Activated CD4-positive, alpha-beta T cell treated with anti-CD3 and anti-CD28 coated beads for 4 hours (primary cell): ENCODE measurements at places on chromosomes 5 and 9.

DNA sequence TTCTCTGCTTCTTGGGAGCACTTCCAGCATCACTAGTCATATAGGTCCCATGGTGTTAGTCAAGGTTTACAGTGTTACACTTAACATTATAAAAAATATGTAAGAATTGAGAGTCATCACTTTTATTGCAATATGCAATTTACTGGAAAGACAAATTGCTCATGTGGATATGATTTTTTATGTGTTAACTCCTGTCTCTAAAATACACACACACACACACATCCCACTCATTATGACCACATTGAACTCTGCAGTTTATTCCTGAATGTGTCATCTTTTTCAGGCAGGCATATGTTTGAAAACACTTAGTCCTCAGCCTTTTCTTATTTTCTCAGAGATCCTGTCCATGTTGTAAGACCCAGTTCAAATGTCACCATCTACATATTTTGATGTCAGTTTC, 148.5 kb upstream of the MRPS30 start:
- no peak for DNase-seq

DNA sequence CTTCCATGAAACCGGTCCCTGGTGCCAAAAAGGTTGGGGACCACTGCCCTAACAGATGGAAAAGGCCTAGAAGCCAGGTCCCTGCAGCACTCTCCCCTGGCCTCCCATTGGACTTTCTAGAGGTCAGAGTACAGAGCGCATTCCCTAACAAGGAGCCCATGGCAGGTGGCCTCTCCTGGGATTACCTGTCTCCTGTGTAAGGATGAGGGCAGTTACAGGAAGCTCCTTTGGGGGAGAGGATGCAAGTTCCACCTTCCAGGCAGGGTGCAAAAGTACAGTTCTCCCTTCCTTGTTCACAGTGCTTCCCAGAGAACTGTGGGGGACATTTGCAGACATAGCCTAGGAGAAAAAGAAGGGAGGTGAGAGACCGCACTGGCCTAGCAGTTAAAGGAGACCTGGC, 62.4 kb downstream of the SLC36A1 start:
- DNase-seq: no peak

- no peak for DNase-seq
Measured at GRCh38 chr5:6781716-6782115, 68.5 kb downstream of the TENT4A start.

- DNase-seq: no peak
Measured at GRCh38 chr5:79809743-79810142, 120.1 kb downstream of the CMYA5 start.

DNA sequence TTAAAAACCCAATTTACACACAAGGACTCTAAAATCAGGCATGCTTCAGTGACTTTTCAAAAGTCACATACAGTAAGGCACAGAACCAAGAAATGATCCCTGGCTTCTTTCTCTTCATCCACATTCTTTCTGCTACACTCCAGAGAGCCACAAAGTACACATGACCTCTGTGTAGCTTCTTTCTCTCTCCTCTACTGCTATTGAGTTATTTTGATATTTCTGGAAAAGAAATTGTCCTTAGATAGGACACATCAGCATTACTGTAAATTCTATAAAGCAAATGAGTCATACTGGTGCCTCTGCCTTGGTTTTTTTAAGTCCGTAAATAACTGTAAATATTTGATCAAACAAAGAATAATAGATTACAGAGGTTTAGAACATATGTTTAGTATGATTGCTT, 96.3 kb downstream of the KIAA0825 start:
- DNase-seq: no peak

GRCh38 chr9:95788521-95788991, 86.9 kb upstream of the ERCC6L2 start:
- no peak for DNase-seq

DNA sequence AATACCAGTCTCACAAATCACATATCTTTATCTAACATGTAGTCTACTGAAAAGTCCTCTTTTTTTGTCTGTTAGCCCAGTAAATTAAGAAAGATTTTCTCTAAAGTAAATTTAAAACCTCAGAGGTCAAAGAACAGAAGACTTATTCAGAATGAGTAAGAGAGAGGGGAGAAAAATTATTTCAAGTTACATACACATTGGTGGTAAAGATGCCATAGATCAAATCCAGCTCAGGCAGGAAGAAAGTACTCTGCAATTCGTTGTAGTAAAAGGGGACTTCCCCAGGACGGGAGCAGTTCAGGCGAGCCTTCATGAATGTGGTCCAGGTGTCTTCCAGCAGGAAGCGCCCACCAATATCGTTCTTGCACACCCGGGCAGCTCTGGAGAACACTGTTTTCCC, 344.1 kb downstream of the SEMA5A start:
- DNase-seq: no peak

DNA sequence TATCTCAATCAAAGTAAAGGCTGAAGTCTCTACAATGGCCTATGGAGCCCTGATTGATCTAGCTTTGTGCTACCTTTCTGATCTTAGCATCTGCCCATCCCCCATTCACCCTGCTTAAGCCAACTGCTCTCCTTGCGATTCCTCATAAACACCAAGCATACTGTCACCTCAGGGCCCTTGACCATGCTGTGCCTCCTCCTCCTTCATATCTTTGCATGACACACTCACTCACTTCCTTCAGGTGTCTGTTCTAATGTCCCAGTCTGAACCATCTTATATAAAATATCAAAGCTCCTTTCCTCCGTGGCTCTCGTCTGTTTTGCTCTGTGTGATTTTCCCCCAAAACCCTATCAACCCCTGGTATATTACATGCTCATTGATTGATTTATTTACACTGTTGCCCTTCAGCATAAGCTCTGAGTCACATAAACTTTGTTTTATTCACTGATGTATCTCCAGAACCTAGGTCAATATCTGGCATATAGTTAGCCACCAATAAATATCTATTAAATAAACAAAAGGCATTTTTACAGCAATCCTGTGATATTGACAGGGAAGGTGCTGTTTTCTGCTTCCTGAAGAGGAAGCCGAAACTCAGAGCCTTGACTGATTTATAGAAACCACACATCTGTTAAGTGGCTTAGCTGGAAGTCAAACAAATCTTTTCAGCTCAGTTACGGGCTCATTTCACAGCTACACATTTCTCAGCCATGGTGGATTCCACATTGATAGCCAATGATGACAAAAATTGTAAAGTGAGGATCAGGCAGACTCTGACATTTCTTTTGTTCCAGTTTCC, 103.6 kb downstream of the BOD1 start:
- DNase-seq: no peak

DNA sequence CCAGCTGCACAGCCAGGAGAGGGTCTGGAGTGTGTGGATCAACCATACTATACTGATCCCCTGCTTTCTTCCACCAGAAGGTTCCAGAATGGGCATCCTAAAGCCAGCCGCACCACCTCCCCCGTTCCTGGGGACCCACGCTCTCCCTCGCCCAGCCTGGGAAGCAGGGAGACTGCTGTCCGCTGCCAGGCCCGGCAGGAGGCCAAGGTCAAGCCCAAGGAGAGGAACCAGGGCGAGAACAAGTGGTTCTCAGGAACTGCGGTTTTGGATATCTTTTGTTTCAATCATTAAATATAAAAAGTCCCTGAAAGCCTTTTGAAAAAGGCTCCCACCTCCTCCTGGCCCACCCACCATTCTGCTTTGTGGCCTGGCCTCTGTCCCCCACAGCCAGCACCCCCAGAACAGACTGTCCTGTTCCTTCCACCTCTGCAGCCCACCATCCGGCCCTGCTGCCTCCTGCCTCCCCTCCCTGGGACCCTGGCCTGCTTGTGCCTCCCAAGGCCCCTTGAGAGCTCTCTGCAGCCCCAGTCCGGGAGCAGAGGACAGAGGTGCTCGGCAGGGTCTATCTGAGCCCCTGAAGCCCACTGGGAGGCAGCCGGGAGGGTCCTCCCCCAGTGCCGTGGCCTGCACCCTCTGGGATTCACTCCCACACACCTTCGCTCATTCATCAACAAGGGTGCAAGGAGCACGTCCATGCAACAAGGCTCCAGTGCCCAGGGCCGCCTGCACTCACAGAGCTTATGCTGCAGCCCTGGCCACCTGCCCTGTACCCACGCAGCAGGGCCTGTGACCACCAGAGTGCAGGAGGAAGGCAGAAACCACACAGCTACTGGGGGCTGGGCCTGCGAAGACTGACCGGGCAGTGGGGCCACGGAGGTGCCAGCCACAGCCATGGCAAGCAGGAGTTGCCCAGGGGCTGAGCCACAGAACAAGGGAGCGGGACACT, 614 bp upstream of the LCN6 start:
- DNase-seq: no peak

DNA sequence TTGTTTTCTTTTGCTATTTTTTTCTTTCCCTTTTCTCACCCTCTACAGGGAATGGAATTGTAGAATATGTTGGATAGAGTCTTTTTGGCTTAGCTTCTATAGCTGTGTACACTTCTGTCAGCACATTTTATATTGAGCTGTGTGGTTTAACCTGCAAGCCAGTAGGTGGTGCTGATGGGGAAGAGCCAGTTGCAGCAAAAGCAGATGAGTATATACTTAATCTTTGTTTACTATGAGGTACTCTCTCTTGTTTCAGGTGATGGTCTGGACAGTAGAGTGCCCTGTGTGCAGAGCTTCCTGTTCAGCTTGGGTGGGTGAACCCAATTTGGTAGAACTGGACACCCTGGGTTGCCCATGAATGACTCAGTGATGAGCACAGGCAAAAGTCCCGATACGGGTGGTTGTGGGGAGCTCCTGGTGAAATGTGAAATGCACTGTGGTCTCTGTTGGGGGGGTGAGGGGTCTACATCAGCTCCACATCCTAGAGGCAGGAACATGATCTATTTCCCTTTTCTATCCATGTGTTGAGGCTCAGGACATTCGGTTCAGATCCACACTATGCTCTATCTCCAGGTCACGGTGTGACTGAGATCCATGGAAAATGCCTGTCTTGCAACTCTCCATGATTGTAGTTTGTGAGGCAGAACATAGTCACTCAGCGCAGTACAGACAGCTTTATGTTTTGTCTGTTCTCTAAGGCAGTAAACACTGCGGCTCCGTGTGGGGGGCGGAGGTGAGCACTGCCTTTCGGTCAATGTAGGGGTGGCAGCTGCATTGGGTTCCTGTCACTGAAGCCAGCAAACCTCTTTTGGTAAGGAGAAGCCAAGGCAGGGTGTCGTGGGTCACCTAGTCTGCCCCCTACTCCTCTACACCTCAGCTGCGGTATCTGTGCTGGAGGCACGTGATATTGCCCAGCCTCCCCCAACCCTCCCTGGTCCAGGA, 353.2 kb downstream of the PRR16 start:
- DNase-seq: no peak

- DNase-seq: no peak
Measured at GRCh38 chr5:176671890-176672747, 24.8 kb downstream of the TSPAN17 start.

DNA sequence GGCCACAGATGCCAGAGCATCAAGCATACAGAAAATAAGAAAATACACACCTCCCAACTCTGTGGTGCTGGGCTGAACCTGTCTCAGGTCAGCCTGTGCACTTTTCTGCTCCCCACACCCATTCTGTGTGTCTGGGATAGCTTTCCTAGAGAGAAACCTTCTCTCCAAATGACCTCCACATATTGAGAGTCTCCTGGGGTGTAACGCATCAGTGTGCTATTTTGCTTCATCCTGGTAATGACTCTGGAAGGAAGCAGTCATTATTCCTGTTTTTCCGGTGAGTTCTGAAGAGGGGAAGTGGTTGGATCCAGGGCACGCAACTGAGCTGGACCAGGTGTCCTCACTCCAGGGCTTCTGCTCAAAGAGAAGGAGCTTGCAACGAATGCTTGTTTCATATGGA, 73.2 kb upstream of the SH3PXD2B start:
- DNase-seq: no peak

- no peak for DNase-seq
Measured at GRCh38 chr9:2241461-2241835, 226.3 kb downstream of the SMARCA2 start.

DNA sequence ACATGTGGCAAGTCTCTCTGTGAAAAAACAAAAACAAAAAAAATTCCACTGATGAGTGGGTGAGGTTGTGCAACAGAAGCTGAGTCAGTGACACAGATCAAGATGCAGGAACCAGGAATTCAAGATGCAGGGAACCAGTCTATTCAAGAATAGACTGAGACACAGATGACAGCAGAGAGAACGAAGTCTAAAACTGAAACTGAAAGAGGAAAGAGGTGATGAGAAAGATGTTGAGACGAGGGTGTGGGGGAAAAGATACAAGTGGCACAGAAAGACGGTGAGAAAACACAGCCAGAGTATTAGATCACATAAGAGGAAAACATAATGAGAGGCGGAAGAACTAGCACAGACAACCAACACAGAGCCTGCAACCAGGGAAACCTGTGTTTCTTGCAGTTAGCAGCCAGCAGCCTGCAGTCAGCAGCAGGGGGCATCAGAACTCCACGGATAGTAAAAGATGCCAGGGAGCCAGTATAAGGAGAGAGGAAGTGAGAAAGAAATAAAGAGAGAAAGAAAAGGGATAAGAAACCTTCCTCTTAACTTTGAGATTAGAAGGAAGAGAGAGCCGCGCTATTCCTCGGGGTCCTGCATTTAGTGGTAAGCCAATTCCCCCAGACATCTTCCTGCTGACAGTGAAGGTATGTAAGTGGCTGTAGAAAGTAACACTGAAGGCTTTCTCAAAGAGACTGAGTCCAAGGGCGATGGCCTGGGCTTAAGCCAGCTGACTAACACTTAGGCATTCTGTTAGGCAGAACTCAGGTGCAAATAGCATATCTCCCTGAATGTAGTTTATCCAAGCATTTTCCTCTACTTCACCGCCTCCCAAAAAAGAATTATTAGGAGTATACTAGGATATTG, 79.0 kb downstream of the TLR4 start:
- peak; percentile 42 for DNase-seq

- DNase-seq: peak; percentile 2
Measured at GRCh38 chr9:72305102-72305546, 59.9 kb downstream of the ZFAND5 start.

DNA sequence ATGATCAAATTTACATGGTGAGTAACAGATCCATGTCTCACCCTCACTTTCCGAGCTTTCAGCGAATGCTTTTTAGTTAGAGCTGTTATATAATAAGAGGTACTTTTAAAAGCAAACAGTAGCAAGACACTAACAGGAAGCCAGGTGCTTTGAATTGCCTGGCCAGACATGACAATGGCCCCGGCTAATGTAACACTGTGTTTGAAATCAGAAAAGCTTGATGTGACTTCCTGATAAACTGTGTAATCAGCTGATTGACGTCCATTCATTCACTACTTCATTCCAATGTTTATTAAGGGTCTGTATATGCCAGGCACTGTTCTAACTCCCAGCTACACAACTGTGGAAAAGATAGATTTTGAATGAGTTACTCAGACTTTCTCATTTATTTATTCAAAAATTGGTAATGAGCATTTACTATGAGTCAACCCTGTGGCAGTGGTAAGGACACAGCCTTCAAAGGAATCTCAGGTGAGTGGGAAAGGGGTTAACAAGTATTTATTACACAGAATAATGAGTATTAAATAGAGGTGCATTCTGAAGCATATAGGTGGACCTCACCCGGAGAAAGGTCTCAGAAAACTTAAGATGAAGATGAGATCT, 26.6 kb downstream of the DPYSL3 start:
- no peak for DNase-seq

- DNase-seq: no peak
Measured at GRCh38 chr5:75509956-75510355, 1.5 kb downstream of the CERT1 start.
